Stimulated activated CD8-positive, alpha-beta memory T cell treated with anti-CD3 and anti-CD28 coated beads, Interleukin-7, amount 100 ng/mL, for 1 hour (primary cell): ENCODE measurements at places on chromosomes 5 and 9.

- no peak for DNase-seq
Measured at GRCh38 chr9:88628114-88628513, 93.1 kb downstream of the NXNL2 start.

- no peak for DNase-seq
Measured at GRCh38 chr9:2679011-2679410, 38.3 kb upstream of the KCNV2 start.

- DNase-seq, result no peak
Measured at GRCh38 chr5:75558981-75559632, 47.4 kb downstream of the POLK start.

DNA sequence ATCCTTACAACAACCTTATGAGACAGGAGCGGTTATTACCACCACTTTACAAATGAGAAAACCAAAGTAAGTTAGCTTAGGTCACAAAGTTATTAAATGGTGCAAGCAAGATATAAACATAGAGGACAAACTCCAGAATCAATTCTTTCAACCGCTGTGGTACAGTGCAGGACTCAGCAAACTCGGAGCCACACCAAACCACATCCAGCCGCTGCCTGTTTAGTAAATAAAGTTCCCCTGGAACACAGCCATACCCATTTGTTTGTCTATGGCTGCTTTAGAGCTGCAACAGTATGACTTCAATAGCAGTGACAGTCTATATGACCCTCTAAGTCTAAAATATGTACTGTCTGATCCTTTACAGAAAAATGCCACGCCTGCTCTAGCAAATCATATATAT, 1567.2 kb upstream of the WWC1 start:
- DNase-seq, result no peak

DNA sequence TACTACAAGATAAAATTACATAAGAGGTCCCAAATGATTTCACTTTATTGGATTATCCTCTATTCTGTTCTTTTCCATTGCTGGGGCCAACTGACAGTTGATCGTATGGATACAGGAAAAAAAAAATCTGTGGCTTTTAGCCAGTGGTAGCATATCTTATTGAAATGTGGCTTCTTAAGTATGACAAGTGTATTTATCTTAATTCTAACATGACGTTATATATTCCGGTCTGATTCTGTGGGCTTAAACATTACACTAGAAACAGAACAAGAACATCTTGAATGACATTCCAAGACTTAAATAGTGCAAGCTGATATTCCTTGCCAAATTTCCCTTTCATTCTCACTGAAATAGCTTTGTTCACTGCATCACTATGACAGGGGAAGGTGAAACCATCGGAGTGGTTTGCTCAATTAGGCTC, 117.9 kb downstream of the INSYN2B start:
- DNase-seq, result no peak

GRCh38 chr9:135023088-135023785, 64.2 kb upstream of the OLFM1 start:
- DNase-seq, result no peak

- no peak for DNase-seq
Measured at GRCh38 chr5:149261246-149261645, 10.4 kb upstream of the AFAP1L1 start.

DNA sequence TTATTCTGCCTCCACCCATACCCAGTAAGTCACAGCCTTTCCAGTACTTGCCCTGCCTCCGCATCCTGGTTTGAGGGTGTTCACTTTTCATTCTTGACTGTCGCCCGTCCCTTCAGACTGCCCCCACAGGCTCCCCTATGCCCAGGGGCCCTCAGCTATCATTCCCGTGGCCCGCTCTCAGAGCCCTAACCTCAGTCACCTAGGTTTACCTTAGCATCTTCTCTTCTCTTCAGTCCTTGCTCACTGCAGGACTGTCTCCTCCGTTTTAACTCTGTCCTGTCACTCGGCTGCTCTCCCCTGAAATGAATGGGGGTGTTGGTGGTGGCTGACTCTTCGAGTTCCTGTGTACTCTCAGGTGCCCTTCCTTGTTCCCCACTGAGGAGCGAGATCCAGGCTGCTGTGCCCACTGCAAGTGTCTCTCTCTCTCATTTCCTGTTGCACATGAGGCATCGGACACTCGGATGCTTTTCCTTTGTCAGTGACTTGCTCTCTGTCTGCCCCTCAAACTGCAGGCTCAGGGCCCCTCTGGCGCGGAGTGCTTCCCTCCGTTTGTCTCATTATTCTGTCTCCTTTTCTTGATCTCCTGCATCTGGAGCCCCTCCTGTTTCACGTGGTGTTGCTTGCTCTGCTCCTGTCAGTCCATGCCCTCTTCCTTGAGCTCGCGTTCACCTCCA, 89.8 kb downstream of the CACNA1B start:
- no peak for DNase-seq

DNA sequence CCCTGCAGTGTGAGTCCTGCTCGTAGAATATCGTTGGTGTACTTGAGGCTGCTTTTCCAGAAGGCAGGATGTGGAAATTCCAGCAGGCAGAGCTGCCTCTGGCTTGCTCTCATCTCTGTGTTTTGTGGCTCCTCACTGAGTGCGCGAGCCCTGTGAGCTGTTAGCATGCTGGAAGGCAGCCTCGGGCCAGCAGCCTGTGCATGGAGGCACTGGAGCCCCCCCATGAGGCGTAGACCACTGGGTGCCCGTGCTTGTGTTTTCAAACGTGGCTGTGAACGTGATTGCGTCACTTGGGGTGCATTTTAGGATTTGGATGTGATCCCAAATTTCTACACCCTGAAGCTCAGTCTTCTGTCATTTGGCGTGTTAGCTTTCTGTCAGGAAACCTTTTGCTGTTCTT, 3.2 kb downstream of the WDR5 start:
- no peak for DNase-seq

DNA sequence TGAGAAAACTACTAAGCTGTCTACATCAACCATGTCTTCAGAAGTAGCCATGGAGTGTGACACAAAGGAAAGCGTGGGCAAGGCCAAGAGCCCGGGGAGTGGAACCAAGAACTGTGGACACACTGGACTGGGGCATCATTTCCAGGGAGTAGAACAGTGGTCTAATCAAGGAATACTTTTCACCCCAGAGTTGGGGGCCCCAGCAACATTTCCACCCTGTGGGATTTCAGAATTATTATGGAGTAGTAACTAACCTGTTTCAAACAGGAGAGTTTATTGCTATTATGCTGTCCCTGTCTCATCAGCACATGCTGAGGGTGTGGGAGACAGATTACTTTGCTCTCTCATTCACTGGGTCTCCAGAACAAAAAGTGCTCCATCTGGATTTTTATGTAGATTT, 58.0 kb upstream of the FSTL4 start:
- no peak for DNase-seq

- no peak for DNase-seq
Measured at GRCh38 chr5:95923918-95924544, 37.6 kb downstream of the ELL2 start.

DNA sequence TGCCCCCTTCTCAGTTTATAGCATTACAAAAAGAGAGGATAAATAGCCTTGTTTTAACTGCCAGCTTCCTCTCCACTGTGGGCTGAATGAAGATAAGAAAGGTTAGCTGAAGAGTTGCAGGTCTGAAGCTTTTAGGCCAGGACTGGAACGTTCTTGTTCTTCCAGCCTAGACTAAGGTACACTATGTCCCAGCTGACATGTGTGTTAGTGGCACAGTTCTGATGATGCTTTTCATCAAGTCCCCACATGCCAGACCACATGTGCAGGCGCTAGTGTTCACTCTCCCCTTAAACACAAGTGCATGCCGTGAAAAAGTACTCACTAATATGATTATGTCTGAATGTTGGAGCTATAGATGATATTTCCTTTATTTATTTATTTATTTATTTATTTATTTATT, 40.7 kb downstream of the STXBP1 start:
- DNase-seq, result no peak

GRCh38 chr9:114653556-114654159, 3.9 kb downstream of the TEX53 start:
- DNase-seq, result peak; percentile 72

DNA sequence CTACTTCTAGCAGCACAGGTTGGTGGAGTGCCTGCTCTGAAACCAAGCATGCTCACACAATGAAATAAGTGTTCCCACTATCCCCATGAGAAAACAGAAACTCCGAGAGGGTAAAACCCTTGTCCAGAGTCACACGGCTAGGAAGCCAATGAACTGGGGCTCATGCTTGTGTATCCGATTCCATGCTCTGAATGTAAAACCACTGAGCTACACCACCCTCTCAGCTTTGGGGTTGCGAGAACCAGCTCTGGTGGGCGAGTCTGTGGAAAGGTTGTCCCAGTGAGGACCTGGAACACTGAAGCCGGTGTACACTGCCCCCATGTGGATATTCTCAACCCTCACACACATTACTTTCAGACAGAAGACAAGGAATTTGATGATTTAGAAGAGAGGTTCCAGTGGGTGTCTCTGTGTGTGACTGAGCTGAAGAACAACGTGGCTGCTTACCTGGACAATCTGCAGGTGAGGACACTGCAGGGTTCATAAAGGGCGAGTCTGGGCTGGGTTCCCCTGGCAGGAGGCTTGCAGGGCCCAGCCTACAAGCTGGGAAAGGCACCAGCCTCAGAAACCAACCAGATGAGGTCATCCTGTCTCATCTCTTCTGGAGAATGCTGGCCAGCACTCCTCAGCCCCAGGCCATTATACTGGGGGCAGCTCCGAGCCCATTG, 37.4 kb downstream of the ARHGEF37 start:
- no peak for DNase-seq

DNA sequence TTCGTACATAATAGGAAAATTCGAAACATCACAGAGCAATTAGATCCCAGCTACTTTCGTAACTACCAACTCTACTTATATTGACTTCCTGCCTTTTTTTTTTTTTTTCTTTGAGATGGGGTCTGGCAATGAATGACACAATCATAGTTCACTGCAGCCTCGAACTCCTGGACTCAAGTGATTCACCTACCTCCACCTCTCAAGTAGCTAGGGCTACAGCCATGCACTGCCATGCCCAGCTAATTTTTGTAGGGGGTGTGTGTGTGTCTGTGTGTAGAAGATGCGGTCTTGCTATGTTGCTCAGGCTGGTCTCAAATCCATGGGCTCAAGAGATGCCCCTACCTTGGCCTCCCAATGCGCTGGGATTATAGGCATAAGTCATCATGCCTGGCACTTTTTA, 5.8 kb upstream of the PAIP2 start:
- DNase-seq, result no peak

GRCh38 chr9:92295827-92296258, 2.3 kb upstream of the IARS1 start:
- no peak for DNase-seq

- DNase-seq, result no peak
Measured at GRCh38 chr5:113183694-113184093, 207.1 kb downstream of the DCP2 start.

DNA sequence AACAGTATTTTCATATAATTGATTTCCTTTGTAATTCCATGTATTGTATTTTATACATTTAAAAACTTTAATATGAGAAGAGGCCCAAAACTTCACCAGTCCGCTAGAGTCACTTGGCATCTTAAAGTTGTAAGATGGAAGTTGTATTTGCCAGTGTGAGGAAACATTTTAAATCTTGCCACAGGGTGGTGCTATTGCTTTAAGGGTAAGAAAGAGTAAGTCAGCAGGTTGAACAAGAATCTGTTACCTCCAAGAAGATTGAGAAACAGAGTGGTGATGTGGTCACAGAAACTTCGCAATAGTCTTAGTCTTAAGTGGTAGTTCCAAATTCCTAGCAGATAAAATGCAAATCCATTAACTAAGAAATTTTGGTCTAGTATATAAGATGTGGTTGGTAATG, 39.8 kb upstream of the RANBP6 start:
- DNase-seq, result no peak

- no peak for DNase-seq
Measured at GRCh38 chr5:75672616-75673015, 44.6 kb downstream of the POC5 start.

DNA sequence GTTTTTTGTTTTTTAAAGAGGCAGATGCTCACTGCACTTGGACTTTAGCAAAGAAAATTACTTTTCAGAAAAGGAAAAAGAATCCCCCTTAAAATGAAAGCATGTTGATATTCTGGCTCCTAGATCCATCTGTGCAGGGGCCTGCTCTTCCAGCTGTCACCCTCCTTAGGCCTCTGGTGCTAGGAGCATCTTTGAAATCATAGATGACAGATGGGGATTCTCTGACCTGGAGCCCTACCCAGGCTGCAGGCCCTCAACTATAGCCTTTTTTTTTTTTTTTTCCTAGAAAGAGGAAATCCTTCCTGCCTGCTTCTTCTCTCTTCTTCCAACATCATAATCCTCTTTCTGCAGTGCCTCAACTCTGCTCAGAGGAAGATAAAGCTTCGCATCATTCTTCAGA, 16.3 kb upstream of the DCP2 start:
- no peak for DNase-seq

GRCh38 chr5:173025651-173026050, 30.5 kb upstream of the CREBRF start:
- no peak for DNase-seq

- DNase-seq, result no peak
Measured at GRCh38 chr5:89722538-89722937, 687.0 kb downstream of the CETN3 start.

DNA sequence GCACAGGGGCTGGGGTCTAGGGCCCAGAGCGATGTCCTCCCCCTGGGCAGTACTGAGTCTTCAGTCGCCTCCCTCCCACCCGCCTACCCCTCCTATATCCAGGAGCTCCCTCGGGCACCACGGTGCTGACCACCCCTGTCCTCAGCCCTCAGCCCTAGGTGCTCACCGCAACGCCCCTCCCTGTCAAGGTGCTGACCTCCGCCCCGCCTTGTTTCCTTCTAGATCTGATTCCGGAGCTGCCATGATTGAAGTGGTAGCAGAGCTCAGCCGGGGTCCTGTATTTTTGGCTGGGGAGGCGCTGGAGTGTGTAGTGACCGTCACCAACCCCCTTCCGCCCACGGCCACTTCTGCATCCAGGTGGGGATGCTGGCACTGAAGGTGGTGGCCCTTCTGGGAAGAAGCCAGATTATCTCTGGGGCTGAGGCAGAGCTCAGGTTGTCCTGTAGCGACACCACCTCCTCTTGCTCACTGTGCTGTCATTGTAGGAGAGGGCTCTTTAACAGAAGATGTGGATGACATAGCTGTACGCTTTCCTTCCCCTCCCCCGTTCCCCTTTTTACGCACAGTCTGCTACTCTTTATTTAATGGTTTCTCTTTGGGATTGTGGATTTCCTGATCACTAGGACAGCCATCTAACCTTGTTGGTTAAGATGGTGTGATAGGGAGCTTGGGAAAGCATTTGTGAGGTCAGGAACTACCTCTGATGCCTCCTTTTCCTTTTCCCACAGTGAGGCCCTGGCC, 598 bp downstream of the RGP1 start:
- DNase-seq, result no peak

DNA sequence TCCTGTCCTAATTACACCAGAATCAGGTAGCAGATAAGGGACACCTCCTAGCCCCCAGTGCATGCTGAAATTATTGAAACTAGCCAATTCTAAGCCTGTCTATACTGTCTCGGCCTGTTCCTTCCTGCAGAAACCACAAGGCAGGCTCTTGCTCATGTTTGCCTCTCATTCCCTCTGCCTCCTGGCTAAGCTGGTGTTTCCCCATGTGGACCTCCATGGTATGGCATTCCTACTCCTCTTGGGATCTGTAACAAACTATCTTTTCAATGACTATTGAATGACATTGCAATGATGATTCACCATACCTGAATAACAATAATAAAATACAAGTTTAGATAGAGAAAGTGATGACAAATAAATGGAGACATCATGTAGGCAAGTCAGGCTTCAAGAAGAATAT, 35.6 kb upstream of the ADAMTS16 start:
- no peak for DNase-seq

GRCh38 chr5:102782217-102782872, 27.2 kb downstream of the PAM start:
- DNase-seq, result no peak
